Esophagus muscularis mucosa (tissue), 4 donors: ENCODE measurements at places on chromosomes 2 and 18. TPM values are rescaled to one million over a fixed set of nuclear protein-coding genes. Genes with fewer than 3 reads are reported as not detected.

DNA sequence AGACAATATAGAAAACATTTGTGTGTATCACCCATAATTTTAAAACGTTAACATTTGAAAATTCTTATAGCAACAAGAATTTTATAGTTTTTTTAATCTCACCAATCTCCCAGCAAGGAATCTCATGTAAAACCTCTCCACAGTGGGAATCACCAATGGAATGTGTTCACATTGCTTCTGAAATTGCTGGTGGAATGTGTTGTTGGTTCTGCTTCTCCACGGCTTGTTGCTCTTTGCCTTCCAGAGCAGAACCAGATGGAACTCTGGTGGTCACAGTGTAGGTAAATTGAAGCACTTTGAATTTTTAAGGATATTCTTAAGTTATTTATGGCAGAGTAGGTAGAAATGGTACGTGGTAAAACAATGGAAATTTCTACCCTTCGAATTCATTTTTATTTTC is 35.1 kb downstream of the DCAF17 start:
- DNase-seq: no peak

Gene UGT1A8
- total RNA-seq: not detected

- no peak for DNase-seq
Observed at GRCh38 chr2:196233021-196233804, 61.8 kb upstream of the STK17B start.

- no peak for DNase-seq
Observed at GRCh38 chr2:161842736-161843433, 218.7 kb downstream of the SLC4A10 start.

DNA sequence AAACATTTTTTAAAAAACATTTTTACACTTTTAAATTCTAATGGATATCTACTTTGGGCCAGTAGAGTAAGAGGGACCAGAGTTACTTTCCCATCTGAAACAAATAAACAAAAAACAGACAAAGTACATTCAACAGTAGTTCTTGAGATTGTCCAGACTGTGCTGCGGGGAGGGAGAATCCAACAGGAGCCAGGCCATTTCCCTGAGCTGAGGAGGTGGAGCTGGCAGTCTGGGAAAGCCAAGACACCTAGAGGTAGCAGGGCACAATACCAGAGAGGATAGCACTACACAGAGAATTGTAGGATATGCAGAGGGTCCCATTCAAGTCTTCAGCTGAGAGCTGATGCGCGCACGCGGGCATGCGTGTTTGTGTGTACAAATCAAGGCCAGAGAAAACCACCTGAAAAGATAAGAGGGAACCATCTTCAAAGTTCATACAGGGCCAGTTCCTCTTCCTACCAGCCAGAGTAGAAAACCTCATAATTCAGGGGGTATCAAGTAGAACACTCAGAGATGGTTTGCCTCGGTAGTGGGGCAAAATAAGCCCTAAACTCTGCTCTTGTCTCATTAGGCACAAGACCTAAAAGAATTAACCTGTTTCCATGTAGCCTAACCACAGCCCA is 44.0 kb downstream of the PTRHD1 start:
- DNase-seq: no peak

DNA sequence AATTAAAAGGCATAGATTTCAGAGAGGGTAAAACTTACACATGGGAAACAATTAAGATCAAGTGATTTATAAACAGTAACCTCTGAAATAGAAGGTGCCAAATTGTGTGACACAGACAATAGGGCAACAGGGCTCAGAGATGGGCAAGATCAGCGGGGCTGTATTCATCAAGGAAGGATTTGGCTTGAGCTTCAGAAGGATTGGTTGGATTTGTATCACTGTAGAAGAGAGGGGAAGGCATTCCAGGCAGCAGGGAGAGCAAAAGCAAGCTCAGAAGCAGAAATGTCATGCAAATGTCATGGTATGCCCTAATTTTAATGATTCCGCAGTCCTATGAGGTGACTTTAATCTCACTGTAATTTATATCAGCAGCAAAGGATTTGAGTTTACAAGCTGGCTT is 415.0 kb upstream of the NRP2 start:
- DNase-seq: no peak

- no peak for DNase-seq
Observed at GRCh38 chr2:216775043-216775453, 79.7 kb upstream of the IGFBP5 start.
